ENCODE measurements at places on chromosomes 3 and 15. TPM values are rescaled to one million over a fixed set of nuclear protein-coding genes. Genes with fewer than 3 reads are reported as not detected.

The ATP10A gene
- total RNA-seq = 18.8 TPM

The NANOGP8 gene
- 0.65 TPM for total RNA-seq

The AHSG gene
- not detected for total RNA-seq

The ARID3B gene
- 2.2 TPM for total RNA-seq

The TUSC7 gene
- not detected for total RNA-seq

The FBXW12 gene
- not detected for total RNA-seq

Data from omental fat pad (tissue), 4 donors.